H7 (cell line): ENCODE measurements at places on chromosomes 4 and X.

- DNase-seq = no peak
Observed at GRCh38 chr4:44791831-44792230, 65.5 kb upstream of the GNPDA2 start.

GRCh38 chrX:45198301-45198700 is 2.4 kb downstream of the DIPK2B start:
- no peak for DNase-seq

DNA sequence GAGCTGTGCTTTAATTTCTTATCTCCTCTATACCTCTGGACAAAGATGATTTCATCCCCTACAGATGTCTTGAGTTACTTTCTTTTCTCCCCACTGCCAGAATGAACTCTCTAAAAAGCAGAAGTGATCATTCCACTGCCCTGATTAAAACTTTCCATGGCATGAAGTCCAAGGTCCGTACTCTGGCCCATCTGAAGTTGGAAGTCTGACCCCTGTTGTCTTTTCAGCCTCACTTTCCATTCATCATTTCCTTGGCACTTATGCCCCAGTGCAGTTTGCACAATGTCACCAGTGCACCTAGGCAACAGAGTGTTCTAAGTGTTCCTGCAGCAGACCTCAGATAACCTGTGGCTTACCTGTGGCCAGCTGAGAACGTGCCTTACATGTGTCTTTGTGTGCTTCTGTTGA is 242.4 kb downstream of the FRAS1 start:
- no peak for DNase-seq

- no peak for DNase-seq
Observed at GRCh38 chr4:109410776-109411175, 22.8 kb upstream of the SEC24B start.

DNA sequence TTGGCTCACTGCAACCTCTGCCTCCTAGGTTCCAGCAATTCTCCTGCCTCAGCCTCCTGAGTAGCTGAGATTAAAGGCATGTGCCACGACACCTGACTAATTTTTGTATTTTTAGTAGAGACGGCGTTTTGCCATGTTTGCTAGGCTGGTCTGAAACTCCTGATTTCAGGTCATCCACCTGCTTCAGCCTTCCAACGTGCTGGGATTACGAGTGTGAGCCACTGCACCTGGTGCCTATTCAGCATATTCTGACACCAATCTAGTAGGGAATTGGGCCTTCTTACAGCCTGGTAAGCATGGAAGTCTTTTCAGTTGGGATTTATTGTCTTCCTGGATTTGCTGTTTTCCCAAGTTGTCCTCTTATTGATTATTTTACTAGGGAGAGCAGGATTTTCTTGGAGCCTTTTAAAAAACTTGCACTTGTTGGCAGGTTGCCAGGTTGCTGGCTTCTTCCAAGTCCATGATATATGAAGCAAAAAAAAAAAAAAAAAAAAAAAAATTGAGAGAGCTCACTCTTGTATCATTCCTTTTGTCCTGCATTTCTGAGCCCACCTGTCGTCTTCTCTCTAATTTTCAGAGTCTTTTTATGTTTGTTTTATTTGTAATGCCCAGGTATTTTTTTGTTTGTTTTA is 43.7 kb downstream of the TMPRSS11E start:
- no peak for DNase-seq

GRCh38 chr4:116180157-116180601 is 905.2 kb downstream of the TRAM1L1 start:
- DNase-seq = no peak

DNA sequence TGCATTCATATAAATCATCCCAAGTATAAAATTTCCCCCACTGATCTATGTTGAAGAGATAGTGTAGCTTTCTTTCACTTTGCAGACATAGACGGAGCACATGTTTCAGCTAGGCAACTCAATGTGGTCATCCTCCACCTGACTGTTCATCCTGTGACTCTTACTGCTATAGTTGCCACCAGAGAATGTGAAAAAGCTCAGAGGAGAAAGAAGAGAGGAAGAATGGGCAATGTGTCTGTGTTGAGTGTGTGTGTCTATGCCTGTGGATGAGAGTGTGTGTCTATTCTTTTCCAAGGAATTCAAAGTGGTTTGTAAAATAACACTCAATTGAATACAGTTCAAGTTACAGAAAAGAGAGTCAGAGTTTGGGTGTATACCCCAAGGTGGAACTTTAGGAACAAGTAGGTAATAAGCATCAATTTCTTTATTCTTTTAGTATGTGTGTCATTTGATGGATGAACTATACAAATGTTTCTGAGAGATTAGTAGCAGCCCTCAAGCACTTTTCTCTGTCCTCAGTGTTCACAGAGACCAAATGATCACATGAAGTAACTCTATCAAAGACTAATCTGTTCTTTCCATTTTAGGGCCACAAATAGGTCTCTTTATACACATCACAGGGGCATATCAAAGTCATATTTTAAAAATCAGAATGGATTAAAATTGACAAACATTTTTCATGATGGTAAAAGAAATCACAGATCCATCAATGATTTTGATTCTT is 2.3 kb downstream of the SNCA start:
- no peak for DNase-seq

GRCh38 chr4:125045311-125045710 is 269.4 kb upstream of the FAT4 start:
- DNase-seq = no peak

- DNase-seq = no peak
Observed at GRCh38 chr4:118898684-118899138, 10.1 kb downstream of the SYNPO2 start.

DNA sequence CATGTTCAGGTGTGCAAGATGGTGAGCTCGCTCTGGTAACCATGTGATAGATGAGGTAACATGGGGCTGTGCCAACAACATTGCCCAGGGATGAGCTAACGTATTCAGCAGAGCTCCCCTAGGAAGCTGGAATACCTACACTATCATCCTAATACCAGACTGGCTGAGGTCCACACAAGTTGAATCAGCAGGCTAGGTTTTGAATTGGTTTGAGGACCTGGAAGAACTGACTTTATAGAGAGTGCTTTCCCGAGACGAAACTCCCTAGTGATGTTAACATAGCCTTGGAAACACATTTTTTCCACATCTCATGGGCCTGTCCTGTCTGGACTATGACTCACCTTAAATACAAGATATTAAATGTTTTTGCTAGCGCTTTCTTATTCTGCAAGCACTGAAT is 56.7 kb downstream of the IGFBP7 start:
- no peak for DNase-seq

- DNase-seq = peak; percentile 58
Observed at GRCh38 chr4:40283413-40283812, 51.7 kb upstream of the CHRNA9 start.

DNA sequence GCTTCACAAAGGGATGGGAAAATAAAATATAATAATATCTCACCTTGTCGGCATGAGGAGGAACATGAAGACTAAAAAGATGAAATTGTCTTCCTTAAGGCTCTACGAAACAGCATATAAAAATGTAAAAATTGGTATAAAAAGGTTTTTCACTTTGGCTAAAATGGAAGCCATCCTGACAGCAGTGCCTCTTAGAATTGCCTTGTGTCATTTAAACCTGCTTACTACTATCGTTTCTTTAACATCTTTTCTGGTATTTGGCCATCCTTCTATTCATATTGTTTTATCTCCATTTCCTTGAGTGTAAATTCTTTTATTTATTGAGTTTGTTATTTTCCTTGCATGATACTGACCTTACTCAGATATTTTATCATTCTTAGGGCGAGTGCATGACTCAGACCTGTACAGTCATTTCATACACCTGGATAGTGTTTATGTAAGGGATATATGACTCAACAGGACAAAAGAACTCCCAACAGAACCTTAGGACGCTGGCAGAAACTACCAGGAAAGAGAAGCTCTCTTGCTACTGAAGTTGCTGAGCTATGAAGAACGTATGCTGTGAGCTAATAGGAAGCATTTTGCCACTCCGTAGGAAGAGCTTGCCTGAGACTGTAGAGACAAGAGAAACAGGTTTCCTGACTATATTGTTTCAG is 5.8 kb upstream of the CDKN2AIP start:
- no peak for DNase-seq

- DNase-seq = no peak
Observed at GRCh38 chr4:85298037-85298436, 176.9 kb upstream of the ARHGAP24 start.

DNA sequence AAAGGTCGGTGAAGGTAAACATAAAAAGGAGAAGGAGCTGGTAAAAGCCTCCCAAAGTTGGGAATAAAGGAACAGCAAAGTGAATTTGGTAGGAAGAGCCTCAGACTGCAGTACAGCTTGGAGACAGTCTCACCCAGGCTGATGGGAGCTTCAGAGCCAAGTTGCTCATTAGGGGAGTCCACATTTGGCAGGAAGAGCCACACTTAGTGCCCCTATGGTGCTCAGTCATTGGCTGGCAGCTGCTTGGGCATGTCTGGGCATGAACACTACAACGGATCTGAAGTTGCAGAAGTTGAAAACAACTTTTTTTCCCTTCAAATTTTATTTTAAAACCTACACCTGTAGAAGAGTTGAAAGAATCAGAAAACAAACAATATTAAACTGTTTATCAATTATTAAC is 2497.3 kb downstream of the ARAP2 start:
- no peak for DNase-seq

GRCh38 chrX:15683193-15683592 is 18.6 kb upstream of the CLTRN start:
- no peak for DNase-seq

DNA sequence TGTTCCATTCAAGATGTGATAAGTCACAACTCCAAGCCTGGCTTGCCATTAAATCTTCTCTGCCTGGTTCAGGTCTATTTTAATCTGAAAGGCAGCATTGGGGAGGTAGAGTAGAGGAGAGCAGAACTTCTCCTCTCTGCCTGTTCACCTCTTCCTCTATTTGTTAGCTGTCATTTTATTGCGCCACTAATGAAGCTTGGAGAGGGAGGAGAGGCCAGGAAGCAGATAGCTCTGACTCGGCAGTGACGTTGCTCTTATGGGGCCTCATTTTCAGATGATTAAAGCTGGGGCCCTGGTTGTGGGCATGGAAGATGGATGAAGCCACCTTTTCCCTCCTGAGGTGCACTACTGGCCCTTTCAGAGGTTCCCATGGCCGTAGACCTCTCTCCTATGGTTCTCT is 207.3 kb downstream of the MID1IP1 start:
- DNase-seq = no peak

GRCh38 chrX:47991263-47992094 is 12.3 kb downstream of the ZNF182 start:
- no peak for DNase-seq

DNA sequence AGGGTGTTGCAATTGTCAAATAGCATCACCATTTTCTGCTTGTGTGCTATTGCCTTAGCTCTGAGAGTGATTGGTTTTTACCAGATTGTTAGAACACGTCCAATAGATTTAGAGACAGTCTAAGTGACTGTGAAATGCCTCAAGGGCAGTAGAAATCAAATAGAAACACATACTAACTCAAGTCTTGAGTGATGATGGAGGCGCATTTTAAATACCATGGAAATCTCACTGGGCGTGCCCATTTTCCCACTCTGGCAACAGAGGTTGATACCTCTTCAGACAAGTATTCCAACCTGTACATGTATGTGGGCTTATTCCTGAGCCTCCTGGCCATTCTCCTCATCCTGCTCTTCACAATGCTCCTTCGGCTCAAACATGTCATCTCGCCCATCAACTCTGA is 7.2 kb downstream of the SERTM2 start:
- no peak for DNase-seq

DNA sequence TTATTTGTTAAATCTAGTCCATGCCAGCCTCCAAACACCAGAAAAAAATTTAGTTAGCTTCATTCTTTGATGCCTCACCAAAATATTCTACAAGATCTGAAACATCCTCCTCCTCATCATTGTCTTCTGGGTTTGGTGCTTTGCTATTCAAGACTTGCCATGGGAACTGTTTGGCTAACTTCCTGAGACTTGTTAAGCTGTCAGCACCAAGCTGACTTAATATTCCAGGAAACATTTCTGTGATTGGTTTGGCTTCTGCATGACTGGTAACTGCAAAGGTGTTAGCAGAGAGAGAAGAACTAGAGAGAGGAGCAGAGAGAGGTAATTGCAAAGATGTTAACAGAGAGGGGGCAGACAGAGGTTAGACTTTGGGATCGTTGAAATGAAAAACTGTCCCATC is 101.3 kb downstream of the PALLD start:
- no peak for DNase-seq

DNA sequence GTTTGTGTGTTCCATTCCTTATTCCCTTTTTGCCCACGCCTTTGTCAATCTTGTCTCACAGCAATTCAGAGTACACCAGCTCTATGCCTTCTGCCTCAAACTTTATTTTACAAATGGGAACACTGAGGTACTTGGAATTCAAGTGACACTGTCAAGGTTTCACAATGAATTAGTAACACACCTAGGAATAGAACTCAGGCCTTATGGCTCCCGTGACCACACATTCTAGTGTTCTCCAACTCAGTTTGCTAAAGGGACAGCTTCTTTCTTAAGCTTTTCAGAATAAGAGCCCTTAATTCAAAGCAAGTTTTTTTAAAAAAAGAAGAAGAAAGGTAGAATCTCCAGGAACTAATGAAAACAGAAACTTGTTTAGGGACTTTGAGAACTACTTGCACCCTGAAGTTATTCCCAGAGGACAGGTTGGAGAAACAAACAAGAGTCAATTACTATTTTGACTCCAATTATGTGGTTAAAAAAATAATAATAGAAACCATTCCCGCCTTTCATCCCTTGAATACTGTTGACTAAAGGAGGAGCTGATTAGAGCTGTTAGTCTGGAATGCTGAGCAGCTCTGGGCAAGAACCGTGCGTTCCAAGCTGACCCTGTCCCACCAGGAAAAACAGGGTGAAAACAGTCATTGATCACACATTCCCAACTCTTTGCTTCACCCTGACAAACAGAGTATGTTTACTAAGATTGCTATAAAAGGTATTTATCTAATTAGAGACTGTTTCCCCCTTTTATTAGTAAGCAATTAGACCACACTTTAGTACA is 408.8 kb upstream of the CNKSR2 start:
- DNase-seq = no peak
